GM12864 (cell line): ENCODE measurements at places on chromosomes 3 and 15.

DNA sequence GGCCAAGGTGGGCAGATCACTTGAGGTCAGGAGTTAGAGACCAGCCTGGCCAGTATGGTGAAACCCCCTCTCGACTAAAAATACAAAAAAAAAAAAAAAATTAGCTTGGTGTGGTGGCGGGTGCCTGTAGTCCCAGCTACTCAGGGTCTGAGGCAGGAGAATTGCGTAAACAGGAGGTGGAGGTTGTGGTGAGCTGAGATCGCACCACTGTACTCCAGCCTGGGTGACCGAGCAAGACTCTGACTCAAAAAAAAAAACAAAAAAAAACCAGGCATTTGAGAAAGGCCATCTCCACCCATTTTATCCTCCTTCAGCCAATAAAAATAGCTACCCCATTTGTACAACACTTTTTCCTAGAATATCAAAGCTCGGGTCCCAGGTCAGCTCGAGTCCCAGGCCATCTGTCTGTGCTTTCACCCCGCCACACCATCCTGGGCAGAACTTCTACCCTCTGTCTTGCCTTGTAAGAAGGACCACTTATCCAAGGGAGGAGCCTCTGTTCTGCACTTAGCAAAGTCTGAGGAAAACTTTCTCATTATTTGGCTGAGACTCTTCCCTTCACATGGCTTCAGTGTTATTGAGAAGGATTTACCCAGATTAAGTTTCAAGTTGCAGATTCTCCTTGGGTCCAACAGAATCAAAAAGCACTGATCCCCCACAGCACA is 99.1 kb downstream of the MESD start:
- no peak for DNase-seq

DNA sequence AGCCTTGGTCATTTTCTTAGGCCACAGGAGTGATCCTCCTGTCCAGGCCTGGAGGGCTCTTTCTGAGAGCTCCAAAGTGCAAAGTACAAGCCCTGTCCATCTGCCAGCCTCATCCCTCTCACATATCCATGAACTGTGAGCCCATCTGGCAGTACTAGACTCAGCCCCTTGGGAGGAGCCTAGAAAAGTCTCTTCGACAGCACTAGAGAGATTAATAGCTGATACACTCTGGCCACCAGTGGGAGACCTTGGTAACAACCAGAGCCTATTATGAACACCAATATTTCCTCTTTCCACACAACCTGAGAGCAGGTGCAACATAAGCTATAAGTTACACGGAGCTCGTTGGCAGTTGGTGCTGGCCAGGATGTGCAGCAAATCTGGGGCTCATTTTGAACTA is 59.5 kb upstream of the DCLK3 start:
- no peak for DNase-seq

GRCh38 chr15:76987896-76988860 is 6.7 kb upstream of the PSTPIP1 start:
- peak; percentile 92 for DNase-seq

GRCh38 chr15:76451540-76451939 is 115.0 kb downstream of the ISL2 start:
- DNase-seq, result no peak

DNA sequence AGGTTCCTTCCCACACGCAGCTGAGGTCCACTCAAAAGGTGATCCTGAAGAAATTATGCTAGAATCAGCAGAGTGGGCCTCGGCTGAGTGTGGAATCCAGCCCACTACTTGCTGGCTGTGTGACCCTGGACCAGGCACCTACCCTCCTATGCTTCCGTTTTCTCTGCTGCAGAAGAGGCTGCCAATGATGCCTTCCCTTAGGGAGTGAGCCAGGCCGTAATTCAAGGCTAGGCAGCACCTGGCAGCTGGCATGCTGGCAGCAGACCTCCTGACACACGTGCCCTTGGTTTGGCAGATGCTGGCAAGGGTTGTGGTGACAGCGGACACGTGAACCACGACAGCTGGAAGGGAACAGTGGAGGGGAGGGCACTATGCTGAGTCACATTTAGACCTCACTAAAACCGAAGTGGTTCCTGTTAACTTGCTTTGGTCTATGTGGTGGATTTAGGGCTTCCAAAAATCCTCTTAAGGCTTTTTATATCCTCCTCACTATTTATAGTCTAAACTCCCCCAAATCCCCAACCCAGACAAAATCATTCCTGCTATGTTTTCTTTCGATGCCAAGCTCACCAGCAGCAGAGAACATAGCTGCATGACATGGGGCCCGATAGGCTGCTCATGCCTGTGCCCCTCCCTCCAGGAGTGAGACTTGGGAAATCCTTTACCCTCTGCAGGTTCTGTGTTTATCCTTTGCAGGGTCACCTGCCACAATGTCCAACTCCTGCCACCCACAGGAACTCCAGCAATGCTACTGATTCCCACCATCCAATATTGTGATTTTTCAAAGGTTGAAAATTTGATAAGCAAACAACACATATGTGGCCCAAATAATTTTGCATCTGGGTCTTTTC is 10.6 kb upstream of the PCSK6 start:
- DNase-seq, result no peak

DNA sequence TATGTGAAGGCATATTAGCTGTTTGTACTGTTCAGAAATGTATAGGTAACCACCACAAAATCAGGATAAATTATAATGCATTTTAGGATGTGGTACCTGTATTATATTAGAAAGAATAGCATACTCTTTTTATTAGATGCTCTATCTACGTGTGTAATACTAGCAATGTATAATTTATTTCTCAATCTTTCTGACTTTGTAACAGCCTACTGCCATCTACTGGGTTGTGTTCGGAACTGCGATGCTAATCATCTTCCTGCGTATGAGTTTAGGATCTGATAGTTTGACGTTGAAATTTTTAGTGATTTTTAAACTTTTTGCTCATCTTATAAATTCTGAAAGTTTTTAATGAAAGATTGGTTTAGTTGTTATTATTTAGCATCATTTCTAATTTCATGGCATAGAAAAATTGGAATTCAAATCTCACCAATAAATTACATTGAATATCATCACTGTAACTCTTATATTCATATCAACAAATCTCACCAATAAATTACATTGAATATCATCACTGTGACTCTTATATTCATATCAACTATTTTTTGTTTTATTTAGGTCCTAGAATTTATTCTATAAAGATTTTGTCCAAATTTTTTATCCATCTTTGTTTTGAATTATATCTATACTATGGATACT is 322.7 kb upstream of the ZNF717 start:
- no peak for DNase-seq

DNA sequence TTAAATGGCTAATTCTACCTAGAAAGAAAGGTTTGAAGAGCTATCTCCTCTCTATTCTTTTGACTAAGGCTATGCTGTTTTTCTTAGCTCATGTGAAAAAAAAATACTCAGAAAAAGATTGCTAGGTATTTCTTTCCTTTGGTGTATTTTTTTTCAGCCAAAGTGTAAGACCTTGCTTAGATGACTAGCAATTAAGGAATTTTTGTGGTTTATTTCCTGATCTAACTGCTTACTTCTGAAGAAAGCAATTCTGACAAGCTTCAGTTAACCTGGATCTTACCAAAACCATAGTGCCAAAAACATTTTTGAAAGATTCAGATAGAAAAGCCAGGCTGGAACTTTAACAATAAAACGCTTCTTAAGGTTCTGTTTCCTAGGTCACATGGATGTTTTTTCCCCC is 315.6 kb downstream of the SOX2 start:
- no peak for DNase-seq

DNA sequence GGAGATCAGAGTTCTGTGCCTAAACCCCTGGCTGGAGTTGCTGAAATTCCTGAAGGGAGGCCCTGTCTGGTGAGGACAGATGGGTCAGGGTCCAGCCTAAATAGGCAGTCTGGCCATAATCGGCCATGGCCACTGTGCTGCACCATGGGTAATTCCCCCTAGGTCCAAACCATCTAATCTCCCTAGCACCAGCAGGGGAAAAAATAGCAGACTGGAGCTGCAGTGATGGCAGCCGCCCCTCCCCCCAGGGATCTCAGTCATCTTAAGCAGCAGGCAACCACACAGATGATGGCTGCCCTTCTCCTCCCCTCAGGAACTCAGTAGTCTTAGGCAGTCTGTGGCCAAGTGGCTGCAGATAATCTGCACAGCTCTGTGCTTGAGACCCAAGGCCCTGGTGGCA is 68.4 kb upstream of the CD96 start:
- no peak for DNase-seq

DNA sequence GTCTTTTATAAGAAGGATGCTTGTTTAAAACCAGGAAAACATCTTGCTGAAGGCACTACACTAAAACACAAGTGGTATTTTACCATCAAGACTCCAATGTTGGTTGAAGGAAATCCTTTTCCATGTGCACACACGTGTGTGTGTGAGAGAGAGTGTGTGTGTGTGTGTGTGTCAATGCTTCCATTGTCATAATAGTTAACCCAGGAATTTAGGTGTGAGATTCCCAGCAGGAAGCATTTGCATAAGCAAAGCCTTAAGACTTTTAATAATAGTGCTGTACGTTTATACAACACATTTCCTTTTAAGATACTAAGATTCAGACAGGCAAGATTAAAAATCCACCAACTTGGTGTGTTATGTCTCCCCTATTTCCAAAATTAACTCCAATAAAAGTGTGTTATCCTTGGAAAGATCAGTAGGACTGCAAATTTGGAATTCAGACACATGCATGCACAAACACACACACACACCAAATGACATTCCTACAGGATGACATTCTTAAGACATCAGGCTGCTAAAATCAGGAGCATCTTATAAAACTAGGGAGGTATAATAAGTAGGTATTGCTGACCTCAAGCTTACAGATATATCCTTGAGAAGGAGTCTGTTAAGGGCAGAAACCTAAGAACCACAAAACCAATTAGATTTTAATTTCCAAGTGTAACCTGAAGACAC is 18.3 kb downstream of the LMCD1 start:
- no peak for DNase-seq
